NCI-H2029 treated with DMSO at 0.1 percent for 48 hours (cell line): ENCODE measurements at places on chromosomes 11 and 22.
A peak's percentile ranks its signal among the peaks of the same experiment; 100 is the strongest.

- DNase-seq: no peak
Observed at GRCh38 chr11:108536783-108537182, 38.6 kb upstream of the POGLUT3 start.

DNA sequence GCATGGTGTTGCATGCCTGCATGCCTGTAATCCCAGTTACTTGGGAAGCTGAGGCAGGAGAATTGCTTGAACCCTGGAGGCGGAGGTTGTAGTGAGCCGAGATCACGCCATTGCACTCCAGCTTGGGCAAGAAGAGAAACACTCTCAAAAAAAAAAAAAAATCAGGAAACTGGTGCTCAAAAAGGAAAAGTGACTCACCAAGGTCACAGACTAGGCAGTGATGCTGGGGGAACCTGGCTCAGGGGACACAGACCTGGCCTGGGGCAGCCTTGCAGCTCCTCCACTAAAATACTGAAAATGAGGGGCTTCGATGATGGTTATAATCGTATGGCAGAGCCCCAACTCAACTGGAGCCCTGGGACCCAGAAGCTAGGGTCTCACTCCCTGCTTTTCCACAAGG, 8.1 kb upstream of the SLC35E4 start:
- DNase-seq: no peak

DNA sequence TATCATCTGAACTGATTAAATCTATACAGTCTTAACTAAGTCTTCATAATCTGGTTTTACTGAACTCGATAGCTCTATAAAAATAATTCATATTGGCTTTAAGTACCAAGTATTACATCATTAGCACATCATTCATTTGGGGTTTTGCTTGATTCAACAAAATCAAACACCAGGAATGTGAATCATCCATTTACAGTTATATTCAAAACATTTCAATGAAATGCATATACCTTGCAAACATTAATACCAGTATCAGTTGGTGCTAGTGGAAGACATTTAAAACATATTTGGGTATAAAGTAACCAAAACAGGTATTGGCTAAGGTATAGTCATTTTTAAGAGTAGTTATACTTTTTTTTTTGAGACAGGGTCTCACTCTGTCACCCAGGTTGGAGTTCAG, 12.2 kb upstream of the CCDC89 start:
- no peak for DNase-seq

DNA sequence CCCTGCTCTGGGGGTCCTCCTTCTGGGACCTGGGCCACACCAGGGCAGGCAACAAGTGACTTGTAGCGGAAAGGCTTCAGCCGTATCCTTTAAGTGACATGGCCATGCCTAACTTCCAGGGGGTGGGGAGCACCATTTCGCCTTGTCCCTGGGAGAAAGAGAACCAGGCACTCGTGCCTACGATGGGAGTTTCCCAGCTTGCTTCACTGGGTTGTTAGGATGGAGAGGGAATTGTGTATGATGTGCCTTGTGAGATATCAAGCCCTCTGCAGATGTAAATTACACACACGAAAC, 151.4 kb downstream of the CACNA1I start:
- DNase-seq: no peak

GRCh38 chr11:129849447-129850130, 33.9 kb downstream of the TMEM45B start:
- DNase-seq: no peak

DNA sequence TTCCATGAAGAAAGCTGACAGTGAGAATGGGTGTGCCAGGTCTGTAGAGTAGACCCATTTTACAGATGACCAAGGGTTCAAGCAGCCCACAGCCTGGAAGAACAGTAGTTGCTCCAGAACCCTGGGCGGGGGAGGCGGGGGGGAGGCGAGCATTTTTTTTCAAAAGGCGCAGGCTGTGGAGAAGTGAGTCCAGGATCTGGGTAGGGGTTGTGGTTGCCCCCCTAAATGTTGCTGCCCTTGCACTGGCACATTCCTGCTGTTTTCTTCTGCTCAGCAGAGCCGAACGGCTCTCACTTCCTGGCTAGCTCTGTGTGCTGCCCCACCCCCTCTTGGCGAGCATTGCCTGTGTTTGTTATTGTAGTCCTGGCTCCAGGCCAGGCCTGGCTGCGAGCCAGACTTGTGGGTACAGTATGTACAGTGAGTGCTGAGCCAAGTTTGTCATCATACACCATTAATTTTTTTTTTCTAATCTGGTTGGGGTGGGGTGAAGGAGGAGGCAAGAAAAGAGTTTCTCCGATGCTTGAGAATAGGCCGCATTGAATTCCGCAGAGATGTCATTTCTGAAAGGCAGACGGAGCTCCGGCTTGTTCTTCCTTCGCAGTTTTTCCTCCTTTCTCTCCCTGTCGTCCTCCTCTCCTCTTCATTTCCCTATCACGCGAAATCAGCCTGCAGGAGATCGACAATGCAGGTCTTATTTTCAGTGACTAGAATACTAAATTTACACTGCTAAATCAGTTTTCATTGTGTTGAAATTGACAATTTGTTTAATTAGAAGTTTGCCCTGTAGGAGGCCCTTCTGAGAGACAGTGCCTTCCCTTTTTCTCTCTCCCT, 100.5 kb downstream of the ZBTB16 start:
- peak; percentile 92 for DNase-seq

GRCh38 chr11:111707691-111708067, 58.5 kb downstream of the PPP2R1B start:
- DNase-seq: no peak

GRCh38 chr11:58530236-58530635, 22.3 kb upstream of the OR5B21 start:
- DNase-seq: no peak

- peak; percentile 63 for DNase-seq
Observed at GRCh38 chr11:75301601-75302345, 49.7 kb downstream of the ARRB1 start.

GRCh38 chr11:46894506-46894905, 23.8 kb downstream of the LRP4 start:
- peak; percentile 62 for DNase-seq

- no peak for DNase-seq
Observed at GRCh38 chr11:19420868-19421533, 180.3 kb upstream of the E2F8 start.

- DNase-seq: no peak
Observed at GRCh38 chr22:49088801-49089791, 738.6 kb downstream of the BRD1 start.

- DNase-seq: peak; percentile 3
Observed at GRCh38 chr11:86459682-86460460, 85.2 kb downstream of the CCDC81 start.

- no peak for DNase-seq
Observed at GRCh38 chr11:134853992-134854991, 442.2 kb upstream of the B3GAT1 start.

DNA sequence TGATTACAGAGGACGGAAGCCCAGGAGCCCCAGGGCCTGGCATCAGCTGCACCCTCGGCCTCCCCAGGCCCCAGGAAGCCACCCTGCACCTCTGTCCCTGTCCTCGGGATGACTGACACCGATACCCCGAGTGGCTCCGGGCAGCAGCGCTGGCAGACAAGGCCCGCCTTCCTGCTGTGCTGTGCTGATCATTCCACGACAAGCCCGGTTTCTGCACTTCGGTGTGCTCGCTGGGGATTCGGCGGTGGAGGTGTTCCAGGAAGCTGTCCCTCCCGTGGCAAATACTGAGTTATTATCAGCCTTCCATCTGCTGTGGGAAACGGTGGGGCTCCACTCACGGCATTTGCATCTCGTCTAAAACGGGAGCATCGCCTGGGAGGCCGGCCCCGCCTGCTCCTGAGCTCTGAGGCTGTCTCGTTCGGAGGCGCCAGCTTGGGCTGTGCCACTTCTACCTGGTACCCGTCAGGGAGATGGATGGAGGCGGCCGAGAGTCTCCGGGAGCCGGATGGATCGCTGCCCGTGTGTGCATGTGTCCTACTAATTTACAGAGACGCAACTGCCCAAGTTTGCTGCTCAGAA, 506.1 kb downstream of the BRD1 start:
- DNase-seq: no peak

GRCh38 chr22:44947049-44947448, 62.8 kb downstream of the PHF21B start:
- no peak for DNase-seq

DNA sequence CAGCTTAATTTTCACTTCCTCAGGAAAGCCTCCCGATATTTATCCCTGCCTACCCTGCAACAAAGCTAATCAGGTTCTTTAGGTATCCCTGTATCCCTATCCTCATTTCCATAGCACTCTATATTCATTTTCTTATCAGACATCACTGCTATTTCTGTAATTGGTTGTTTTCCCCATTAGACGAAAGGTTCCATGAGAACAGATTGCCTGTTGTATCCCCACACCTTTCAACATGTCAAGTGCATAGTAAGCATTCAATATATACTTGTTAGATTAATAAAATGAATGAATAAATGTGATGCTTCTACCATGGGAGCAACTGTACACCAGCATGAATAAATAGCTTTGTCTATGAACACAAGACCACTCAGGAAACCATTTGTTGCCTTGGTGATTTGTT, 499.8 kb downstream of the DLG2 start:
- no peak for DNase-seq

DNA sequence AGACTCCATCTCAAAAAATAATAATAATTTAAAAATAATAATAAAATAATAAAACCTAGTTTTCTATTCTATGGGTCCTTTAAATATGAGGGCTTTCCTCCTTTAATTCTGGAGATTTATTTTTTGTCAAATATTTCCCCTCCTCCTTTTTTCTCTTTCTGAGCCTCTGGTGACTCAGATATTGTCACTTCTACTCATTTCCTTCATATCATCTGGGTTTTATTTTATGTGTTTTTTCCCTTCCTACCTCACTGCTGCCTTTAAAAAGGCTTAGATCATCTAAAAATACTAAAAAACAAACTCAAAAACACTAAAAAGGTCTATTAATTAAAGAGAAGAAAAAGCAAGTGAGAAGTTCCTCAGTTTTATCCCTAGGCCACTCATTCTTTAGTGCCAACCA, 138.9 kb downstream of the SPON1 start:
- DNase-seq: no peak

DNA sequence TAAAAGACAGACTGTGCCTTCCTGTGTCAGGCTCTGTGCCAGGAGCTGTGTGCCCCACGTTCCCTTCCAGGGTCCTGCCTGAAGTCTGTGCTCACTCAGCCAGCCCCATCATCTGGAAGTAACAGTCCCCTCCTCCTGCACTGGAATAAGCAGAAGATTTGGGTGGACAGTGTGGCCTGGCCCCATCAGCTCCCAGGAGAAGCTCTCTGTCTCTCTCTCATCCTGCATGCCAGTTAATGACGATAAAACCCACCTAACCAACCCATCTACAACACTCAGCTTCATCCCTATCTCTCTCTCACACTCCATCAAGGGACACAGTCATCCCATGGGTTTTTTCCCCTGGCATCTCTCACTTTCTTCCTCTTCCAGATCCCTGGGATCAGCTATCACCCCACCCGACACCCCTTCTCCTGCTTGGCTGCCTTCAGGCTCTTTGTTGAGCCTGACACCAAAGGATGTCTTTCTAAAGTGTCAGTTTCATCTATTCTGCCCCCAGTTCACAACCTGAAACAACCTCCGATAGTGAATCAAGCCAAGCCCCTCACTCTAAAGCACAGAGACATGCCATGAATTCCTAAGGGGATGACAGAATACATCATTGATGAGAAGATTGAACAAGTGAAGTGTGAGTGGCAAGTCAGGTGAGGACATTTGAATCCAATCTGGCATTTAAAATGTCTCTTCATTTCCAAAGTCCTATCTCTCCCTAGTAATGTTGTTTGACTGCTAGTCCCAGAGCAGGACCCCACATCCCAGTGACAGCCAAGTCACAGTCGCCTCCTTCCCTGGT, 91.4 kb upstream of the TOP3B start:
- no peak for DNase-seq

DNA sequence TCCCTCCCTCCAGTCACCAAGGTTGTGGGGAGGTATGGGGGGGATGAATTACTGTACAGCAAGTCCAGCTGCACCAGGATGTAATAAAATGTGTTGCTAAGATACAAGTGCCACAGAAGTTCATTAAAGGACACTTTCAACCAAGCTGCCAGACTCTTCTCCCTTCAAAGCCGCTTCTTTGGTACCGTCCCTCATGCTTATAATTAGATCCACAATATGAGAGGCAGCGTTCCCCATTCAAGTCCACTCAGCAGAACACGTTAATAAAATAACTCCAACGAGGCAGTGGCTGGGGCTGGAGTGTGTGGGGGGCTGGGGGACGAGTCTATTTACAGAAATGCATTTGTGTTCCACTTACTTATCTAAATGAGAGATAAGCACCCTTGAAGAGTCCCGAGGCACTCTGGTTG, 14.7 kb downstream of the PHF21B start:
- no peak for DNase-seq

DNA sequence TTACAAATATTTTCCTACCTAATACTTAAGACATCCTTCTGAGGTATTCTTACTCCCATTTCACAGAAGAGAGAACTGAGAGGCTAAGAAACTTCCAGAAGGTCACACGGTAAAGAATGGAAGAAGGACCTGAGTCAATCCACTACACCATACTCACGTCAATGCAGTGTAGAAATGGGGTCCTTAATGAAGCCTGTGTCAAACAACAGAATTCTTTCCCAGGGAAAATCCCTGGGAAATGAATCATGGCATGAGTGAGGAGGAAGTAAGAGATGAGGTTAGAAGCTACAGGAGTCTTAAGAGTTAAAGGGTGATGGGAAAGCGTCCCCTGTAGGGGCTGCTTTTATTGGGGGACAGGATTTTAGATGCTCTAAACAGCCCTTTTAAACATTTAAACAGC, 147.9 kb downstream of the C11orf91 start:
- DNase-seq: no peak

GRCh38 chr11:46736146-46736545, 17.1 kb downstream of the F2 start:
- no peak for DNase-seq

GRCh38 chr22:49934160-49934890, 15.9 kb downstream of the CRELD2 start:
- no peak for DNase-seq

DNA sequence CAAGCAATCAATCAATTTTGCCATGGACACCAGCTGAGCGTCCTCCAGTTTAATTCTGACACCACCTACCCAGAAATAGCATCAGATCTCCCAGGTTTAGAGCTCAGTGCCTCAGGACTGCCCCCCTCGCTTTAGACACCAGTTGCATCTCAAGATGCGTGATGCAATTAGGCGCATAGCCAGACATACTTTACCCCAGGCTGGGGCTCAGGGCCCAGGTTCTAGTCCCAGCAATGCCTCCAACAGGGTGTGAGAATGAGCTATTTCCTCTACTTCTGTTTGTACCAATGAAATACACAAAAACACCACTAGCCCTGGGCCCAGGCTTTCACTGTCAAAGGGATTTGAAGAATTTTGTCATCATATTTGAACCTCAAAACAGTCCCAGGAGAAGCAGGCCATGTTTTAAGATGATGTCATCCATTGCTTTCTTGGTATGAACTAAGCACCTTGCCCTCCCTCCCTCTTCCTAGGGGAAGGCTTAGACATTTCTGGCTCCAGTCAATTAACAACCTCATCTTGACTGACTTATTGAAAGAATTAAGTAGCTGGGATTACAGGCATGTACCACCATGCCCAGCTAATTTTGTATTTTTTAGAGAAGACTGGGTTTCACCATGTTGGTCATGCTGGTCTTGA, 61.5 kb upstream of the INCENP start:
- no peak for DNase-seq

GRCh38 chr11:111427471-111427912, 48.4 kb upstream of the POU2AF1 start:
- DNase-seq: peak; percentile 91

- DNase-seq: no peak
Observed at GRCh38 chr11:46465683-46466082, 74.1 kb upstream of the CHRM4 start.
